Activated CD8-positive, alpha-beta T cell treated with anti-CD3 and anti-CD28 coated beads, Interleukin-2, amount 10 ng/mL, durations not matched to agents 7 days and 5 days (primary cell): ENCODE measurements at places on chromosomes 5 and 9. TPM values are rescaled to one million over a fixed set of nuclear protein-coding genes. Genes with fewer than 3 reads are reported as not detected.

DNA sequence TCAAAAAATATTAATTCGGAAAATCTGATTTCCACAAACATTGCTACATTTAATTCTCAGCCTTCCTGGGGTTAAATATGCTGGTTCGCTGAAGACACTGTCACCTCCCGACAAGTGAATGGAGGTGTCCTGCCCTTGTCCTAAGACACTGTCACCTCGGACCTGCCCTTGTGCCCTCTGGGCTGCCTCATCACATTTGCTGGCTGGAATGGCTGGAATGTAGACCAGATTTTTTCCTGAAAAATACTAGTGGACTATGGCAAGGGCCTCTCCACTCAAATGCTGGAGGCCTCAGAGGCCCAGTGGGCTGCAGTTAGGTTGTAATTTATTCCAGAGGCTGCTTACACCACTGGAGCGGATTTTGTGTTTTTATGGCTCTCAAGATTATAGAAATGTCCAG, 28.2 kb downstream of the CACNA1B start:
- no peak for DNase-seq
- no peak overlapping the region for H3K27ac ChIP-seq
- no peaks in the 10 kb centered on the region for H3K27me3 ChIP-seq
- no peaks in the 10 kb centered on the region for H3K36me3 ChIP-seq
- H3K4me1 ChIP-seq: no peaks in the 10 kb centered on the region

Gene ANKRD55
- total RNA-seq: 0.37 TPM

GRCh38 chr9:79970146-79970425, 398.3 kb downstream of the TLE4 start:
- DNase-seq: no peak
- H3K4me3 ChIP-seq: no peak overlapping the region
- H3K4me1 ChIP-seq: no peaks in the 10 kb centered on the region

Gene HAVCR2
- total RNA-seq: 77.6 TPM

Gene FBP2
- not detected for total RNA-seq

Gene MLANA
- total RNA-seq: not detected

DNA sequence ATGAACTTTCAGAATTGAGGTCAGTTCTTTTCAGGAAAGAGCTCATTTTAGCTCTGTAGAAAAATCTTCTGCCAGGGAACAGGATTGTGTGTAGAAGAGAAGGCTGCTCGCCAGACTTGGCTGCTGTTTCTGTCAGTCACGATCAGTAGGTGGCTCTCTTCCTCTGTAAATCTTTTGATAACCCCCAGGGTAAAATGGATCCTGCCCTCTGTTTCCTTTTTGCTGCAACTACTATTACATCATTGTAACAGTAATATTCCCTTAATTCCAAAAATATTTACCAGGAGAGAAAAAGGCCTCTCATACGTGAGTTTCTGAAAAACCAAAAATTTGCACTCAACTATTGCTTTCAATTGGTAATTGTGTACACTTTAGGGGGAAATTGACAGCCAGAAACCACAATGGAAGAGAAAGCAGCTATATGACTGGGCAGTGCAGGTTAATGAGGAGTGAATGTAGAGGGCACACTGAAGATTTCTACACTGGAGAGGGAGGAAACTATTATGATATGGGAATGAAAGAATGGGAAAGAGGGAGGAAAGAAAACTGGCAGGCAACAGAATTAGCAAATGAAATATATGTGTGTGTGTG, 12.3 kb downstream of the IFNA21 start:
- peaks cover 4% of the 10 kb centered on the region for H3K27me3 ChIP-seq
- peaks cover 25% of the 10 kb centered on the region for H3K4me1 ChIP-seq
- no peak overlapping the region for H3K27ac ChIP-seq
- DNase-seq: peak; percentile 56
- H3K36me3 ChIP-seq: peaks cover 13% of the 10 kb centered on the region
- no peak overlapping the region for H3K4me3 ChIP-seq

DNA sequence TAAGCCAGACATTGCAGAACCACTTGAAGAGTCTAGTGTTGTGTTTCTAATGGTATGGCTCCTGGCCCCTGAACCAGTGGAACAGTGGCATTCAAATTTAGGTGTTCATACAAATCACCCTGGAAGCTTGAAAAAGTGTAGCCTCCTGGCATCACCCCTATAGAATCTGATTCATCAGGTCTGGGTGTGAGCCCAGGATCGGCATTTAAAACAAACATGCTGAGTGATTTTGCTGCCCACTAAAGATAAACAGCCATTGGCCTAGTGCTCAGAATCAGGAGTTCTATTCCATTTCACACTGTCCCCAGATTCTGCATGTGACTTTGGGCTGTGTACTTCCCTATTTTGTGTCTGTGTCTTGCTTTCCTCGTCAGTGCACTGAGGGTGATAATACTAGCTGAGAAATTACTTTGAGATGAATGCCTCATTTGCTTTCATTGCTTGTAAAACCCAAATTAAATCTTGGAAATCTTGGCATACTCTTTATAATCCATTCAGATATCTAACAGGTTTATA, 241.5 kb upstream of the CLINT1 start:
- H3K4me1 ChIP-seq: no peaks in the 10 kb centered on the region
- no peak overlapping the region for H3K27ac ChIP-seq
- H3K27me3 ChIP-seq: no peaks in the 10 kb centered on the region

- H3K4me3 ChIP-seq: no peak overlapping the region
- no peaks in the 10 kb centered on the region for H3K36me3 ChIP-seq
- no peaks in the 10 kb centered on the region for H3K27me3 ChIP-seq
- no peak for DNase-seq
- H3K4me1 ChIP-seq: no peaks in the 10 kb centered on the region
- H3K27ac ChIP-seq: no peak overlapping the region
Observed at GRCh38 chr9:116467740-116468351, 219.3 kb upstream of the TRIM32 start.

Gene OTULINL
- total RNA-seq: 68.3 TPM

DNA sequence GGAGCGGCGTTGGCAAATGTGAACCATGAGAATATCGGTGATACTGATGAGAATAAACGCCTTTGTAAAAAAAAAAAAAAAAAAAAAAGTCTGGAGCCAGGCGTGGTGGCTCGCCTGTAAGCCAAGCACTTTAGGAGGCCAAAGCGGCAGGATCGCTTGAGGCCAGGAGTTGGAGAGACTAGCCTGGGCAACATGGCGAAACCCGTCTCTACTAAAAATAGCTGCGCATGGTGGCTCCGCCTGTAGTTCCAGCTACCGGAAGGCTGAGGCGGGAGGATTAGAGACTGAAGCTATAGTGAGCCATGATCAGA, 425 bp upstream of the NFX1 start:
- H3K27me3 ChIP-seq: no peaks in the 10 kb centered on the region
- H3K36me3 ChIP-seq: peaks cover 34% of the 10 kb centered on the region
- DNase-seq: no peak
- peak overlapping the region; percentile 97 for H3K4me3 ChIP-seq

GRCh38 chr5:142295084-142295758, 29.6 kb downstream of the SPRY4 start:
- H3K4me1 ChIP-seq: no peaks in the 10 kb centered on the region
- H3K4me3 ChIP-seq: no peak overlapping the region
- H3K36me3 ChIP-seq: no peaks in the 10 kb centered on the region
- no peak overlapping the region for H3K27ac ChIP-seq
- no peak for DNase-seq

GRCh38 chr5:151900891-151901290, 23.8 kb downstream of the GLRA1 start:
- H3K36me3 ChIP-seq: no peaks in the 10 kb centered on the region
- no peak for DNase-seq
- H3K27me3 ChIP-seq: peaks cover 4% of the 10 kb centered on the region
- H3K4me3 ChIP-seq: no peak overlapping the region
- no peaks in the 10 kb centered on the region for H3K4me1 ChIP-seq
- H3K27ac ChIP-seq: no peak overlapping the region

GRCh38 chr9:20980832-20981455, 50.5 kb downstream of the HACD4 start:
- no peak overlapping the region for H3K4me3 ChIP-seq
- H3K27ac ChIP-seq: no peak overlapping the region
- DNase-seq: no peak

Gene TLR4
- total RNA-seq: 0.16 TPM

Gene CDH9
- total RNA-seq: not detected

- H3K27me3 ChIP-seq: no peaks in the 10 kb centered on the region
- H3K4me1 ChIP-seq: peaks cover 53% of the 10 kb centered on the region
- peaks cover 53% of the 10 kb centered on the region for H3K36me3 ChIP-seq
- no peak overlapping the region for H3K4me3 ChIP-seq
Observed at GRCh38 chr9:91199739-91200497, 161.8 kb downstream of the AUH start.

DNA sequence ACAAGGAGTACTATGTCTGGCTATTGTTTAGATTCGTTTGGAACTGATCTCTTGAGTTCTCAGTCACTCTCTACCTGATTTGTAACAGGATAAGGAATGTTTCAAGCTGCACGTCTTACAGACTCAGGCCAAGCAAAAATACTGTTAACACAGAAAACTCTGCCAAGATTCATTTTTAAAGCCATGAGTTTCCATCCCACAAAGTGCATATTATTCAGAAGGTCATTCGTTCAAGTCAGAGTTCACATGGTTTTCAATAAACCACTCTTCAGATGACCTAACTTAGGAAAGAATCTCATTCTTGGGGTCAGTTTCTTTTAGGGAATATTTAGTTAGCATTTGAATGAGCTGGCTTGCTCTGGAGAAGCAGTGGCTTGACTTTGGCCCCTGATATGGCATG, 49.3 kb downstream of the F2R start:
- H3K27me3 ChIP-seq: peaks cover 3% of the 10 kb centered on the region
- no peak overlapping the region for H3K4me3 ChIP-seq
- H3K4me1 ChIP-seq: peaks cover 10% of the 10 kb centered on the region
- no peak for DNase-seq

DNA sequence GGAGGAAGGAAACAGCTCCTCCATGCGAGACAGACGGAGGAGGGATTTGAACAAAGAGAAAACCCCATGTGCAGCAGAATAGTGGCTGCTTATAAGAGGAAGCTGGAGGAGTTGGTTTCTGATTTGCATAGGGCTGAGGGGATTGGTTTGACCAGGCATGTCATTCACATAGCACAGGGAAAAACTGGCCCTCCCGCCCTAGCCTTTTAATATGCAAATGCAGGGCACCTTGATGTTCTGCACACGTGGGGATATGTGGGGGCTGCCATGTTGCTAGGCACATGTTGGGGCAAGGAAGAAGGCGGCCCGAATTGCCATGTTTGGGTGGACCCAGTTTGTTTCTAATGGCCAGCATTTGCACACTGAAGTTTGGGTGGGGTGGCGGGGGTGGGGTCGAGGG, 42.2 kb downstream of the OSMR start:
- H3K4me3 ChIP-seq: no peak overlapping the region
- peaks cover 9% of the 10 kb centered on the region for H3K27me3 ChIP-seq
- H3K4me1 ChIP-seq: no peaks in the 10 kb centered on the region

Gene NR2F1-AS1
- not detected for total RNA-seq

Gene KCNV2
- total RNA-seq: not detected

Gene FAXDC2
- total RNA-seq: not detected

DNA sequence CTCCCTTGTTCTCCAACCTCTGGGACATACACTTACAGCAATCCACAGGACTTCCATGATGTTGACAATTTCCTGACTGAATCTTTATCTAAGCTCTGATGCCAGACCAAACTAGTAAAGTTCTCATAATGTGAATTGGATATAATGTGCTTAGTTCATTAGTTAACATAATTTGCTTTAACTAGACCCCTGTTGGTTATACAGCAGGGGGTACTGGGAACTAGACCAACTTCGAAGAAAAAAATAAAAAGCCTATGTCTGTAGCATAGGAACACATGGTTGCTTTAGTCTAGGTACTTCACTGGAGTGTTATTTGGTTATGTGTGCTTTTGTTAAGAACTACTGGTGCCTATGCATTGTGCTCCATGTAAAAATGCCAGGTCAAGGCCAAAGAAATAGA, 173.8 kb downstream of the ADAMTS6 start:
- no peak overlapping the region for H3K27ac ChIP-seq
- no peaks in the 10 kb centered on the region for H3K4me1 ChIP-seq
- DNase-seq: no peak
- no peak overlapping the region for H3K4me3 ChIP-seq
